ENCODE measurements at places on chromosomes 12 and 14.

DNA sequence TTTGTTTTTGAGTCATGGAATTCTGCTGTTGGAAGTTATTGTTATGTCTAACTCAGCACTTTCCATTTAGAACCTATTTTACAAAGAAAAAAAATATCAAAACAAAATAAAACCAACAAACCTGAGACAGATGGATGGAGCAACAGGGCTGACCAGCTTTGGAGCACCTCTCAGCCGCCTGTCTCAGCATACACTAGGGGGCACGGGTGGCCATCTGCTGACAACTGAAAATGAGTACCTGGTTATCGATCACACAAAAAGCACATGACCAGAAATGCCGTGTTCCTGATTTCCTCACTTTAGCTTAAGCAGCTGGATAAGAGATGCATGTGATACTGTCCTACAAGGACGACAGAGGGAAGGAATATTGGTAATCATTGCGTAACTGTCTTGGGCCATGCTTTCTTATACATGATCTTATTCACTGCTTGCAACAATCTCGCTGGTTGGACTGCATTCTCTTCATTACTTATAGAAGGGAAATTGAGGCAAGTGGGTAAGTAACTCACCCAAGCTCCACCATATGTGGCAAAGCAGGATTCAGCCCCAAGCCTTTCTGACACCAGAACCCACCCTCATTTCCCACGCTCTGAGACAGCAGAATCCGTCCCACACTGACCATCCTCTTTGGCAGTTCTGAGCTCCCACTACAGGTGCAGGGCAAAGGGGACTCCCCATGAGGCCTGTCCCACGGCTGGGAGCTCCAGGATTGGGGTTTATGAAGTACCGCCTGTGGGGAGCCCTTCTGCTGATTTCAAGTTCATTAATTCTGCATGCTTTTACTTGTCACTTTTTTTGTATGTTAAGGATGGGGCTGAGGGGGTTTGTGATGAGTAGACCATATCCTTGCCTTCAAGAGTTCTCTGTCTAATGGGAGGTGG, 43.5 kb downstream of the C14orf132 start:
- DNase-seq = no peak

- no peak for DNase-seq
These were observed 26.9 kb downstream of the ZFC3H1 start for GRCh38 chr12:71636704-71637115.

GRCh38 chr14:28681681-28682080, 84.9 kb upstream of the FOXG1 start:
- no peak for DNase-seq

DNA sequence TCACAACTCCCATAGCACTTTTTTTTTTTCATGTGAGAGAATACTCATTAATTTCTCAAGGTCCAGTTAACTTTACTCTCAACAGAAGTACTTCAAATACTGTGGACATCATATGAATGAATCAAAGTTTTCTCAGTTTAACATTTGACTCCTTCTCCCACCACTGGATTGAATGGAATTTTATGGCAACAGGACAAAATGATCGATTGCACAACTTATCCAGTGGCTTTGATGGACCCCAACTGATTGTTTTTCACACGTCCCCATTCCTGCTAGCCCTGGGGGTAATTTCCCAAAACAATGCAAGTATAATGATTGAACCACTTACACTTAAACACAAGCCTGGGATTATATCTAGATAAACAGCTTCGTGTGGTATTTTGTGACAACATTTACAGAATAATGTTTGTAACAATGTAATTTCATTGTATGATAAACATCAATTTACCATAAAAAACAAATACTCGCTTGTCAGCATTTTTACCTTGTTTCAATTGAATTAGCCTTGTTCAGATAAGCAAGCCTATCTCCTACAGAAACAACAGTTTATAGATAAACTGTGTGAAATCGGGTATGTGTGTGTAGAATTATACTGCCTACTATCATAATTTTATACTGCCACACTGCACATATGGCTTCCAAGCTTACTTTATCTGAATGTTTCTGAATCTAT, 60.9 kb downstream of the SOX5 start:
- no peak for DNase-seq

DNA sequence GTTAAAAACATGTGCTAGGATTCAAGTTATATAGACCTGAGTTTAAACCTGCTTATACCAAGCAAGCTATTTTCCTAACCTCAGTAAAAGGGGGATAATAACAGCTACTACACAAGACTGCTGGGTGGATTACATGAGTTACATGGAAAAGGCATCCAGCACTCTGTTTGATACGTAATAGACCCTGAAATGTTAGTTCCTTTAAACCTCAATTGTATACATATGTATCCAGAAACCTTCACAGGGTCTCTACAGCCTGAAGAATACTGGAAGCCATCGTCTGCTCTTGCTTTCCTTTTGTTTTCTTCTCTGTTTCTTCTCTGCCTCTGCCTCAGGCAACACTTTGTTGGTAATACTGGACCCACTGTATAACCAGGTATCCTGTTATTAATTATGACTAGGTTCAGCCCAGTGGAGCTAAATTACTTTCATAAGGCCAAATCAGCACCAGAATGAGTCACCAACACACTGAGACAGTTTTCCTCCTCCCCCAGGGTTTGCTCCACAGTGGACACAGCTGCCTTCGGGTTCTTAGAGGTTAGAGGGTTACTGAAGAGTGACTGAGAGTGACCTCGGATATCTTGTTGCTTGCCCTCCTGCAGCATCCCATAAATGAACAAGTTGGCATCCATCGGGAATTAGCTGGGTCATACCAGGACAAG, 127.1 kb downstream of the CAPZA3 start:
- no peak for DNase-seq

DNA sequence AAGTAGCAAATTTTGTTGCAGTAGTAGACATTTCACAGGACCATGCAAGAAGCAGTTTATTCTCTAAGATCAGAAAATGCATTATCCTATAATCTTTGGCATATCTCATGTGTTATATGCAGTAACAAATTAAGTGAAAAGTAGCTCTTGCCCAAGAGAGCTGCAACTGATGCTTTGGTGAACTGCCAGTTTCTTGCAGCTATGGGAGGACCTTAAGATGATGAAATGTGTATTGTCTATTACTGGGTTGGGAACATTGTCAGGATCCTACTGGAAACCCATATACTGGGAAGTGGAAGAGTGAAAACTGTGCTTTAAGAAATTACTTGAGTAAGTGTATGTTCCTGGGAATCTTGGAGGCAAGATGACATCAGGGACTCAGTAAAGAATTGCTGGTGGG, 238.8 kb downstream of the DACT1 start:
- no peak for DNase-seq

- no peak for DNase-seq
These were observed 8.7 kb downstream of the CLEC7A start for GRCh38 chr12:10121278-10121677.

DNA sequence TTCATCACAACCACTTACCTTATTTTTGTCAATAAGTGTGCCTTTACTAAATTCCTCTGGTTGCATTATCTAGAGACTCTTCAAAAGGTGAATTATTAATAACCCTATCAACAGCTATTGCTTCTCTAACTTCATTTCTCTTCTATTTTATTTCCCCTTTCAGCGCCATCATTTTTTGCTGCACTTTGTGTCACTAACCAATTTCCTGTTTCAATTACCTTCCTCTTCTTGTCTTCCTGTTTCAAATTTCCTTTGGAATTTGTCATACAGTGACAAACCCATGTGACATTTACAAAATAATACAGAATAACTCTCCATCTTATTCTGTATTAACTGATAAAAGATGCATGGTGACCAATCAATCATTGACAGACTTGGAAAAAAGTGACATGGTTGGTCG, 12.2 kb upstream of the CLEC2A start:
- DNase-seq = no peak

GRCh38 chr12:122413516-122414404, 8.7 kb downstream of the CLIP1 start:
- DNase-seq = no peak

DNA sequence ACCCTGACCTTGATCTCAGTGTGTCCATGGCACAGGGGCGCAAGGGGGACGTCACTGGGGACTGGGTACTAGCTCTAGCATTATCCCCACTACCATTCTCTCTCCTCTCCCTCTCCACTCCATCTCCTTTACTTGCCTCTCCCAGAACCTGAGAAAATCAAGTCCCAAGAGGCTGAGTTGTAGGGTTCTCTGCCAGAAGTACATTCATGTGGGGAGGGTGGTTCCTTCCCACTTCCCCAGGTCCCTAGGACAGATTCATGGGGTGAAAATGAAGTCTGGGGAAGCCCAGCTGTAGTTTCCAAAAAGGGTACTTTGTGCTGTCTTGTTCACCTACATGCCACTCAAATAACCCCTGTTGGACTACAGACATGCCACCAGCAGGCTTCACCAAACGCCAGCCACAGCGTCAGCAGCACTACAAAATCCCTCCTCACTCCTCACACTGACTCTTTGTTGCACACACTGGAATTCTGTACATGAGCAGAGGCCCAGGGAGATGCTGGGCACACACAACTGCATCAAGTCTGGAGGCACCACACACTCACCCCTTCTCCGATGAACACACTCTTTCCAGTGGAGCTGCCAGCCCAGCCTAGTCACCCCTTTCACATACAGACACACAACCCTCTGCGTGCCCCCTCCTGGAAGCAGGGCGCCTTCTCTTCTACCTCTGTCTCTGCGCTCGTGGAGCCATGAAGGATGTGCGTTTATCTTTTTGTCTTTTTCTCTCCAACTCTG, 6.9 kb downstream of the RARG start:
- no peak for DNase-seq

GRCh38 chr12:118704527-118705241, 276.7 kb upstream of the SRRM4 start:
- no peak for DNase-seq

DNA sequence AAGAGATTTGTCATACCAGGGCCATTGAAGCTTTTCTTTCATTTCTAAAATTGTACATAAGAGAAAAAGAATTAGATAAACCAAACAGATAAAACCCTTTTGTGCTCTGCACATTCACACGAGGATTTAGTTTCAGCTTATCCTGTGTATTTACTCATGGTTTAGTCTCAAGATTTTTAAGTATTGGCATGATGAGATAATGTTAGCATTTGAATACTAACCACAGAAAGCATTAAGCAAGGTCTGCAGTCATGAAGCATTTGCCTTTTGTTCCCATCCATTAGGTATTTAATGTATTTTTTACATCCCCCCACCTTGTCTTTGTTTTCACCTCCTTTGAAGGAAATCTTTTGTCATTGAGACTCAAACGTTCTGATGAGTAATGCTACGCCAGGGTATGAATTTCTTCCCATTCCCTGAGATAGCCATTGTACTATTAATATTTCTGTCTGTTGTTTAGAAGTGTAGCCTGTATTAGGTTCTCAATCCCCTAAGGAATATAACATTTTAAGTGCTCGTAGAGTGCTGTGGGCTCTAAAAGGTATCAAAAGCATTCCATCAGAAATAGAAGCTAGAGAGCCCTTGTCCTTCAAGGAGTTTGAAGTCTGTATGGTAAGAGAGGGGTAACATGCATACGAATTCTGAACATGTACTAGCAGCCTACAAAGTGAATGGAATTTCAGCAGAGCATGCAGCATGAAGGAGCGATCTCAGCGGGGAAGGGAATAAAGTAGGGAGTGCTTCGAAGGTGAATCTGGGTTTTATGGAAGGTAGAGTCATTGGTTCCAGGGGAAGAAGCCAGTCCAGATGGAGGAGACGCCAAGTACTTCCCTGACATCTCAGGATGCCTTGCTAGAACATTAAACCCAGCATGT, 22.3 kb downstream of the CRADD start:
- DNase-seq = no peak

- no peak for DNase-seq
These were observed 2.8 kb downstream of the OLR1 start for GRCh38 chr12:10169104-10169503.

DNA sequence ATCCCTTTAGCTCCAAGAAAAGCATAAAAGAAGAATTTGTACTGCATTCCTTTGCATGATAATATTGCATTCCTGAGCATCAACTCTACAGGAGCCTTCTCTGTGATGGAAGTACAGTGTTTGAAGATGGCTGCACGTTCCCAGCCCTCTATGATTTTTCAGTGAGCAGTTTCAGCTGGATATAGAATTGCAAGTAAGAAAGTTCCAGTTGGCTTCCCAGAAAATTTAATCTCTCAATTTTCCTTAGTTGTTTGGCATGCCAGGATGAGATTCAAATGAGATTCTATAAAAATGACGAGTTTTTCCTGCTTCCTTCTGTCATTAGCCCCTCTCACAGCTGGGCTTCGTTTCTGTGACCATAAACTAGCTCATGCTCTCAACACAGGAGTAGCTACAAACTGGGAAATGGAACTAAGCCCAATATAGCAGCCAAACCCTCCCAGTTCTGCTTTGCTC, 109.9 kb downstream of the TTC8 start:
- no peak for DNase-seq

GRCh38 chr12:12506496-12506890, 56.2 kb downstream of the DUSP16 start:
- no peak for DNase-seq

GRCh38 chr14:76375947-76376404, at the start of gene ESRRB:
TSS of gene ESRRB (plus strand) at chr14:76376137. CDS start at chr14:76376402, 265 bp downstream.
- DNase-seq = no peak

- no peak for DNase-seq
These were observed 292.1 kb upstream of the ATP2B1 start for GRCh38 chr12:90000721-90001120.

DNA sequence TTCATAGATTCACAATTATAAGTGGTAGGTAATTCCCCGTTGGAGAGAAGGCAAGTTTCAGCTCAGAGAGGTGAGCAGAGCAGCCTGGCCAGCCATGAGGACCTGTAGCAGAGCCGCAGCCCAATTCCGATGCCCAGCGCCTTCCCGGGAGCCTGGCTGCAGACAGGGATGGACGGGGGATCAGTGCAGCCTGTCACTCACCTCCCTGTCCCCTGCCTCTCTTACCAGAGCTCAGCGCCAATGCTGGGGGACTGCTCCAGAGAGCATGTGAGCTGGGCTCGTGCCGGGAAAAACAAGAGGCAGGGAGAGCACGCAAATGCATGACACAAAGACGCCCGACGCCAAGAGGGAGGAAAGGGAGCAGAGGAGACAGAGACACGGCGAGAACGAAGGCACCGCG, 231.9 kb downstream of the BCL11B start:
- no peak for DNase-seq

DNA sequence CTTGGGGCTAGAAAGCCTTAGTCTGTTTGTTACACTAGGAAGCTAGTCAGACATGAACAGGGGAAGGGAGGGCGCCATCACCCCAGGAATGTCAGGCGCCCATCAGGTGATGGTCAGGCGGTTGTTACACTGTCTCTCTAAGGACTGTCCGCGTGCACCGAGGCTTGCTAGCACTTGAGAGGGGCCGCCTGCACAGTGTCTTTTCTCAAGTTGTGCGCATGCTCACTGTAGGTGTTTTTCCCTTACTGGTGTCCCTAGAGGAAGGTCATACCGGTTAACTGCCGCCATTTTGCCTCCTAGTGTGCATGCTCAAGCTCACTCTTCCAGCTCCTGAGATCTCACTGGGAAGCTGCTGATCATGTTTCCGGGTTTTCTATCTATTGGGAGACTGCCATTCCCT, 855.0 kb upstream of the TMEM132C start:
- DNase-seq = no peak

- DNase-seq = peak; percentile 52
These were observed 3.9 kb upstream of the LRP1 start for GRCh38 chr12:57124261-57124877.
